Natural killer cell (primary cell): ENCODE measurements at places on chromosomes 6 and 20. TPM values are rescaled to one million over a fixed set of nuclear protein-coding genes. Genes with fewer than 3 reads are reported as not detected.

Gene BMP5
- total RNA-seq = not detected

Gene LINC00237
- total RNA-seq = not detected

Gene OPRM1
- total RNA-seq = not detected

Gene TRDN
- total RNA-seq = not detected

Gene BMP7
- not detected for total RNA-seq

Gene DNAH8
- total RNA-seq = 0.10 TPM

Gene CHRNA4
- not detected for total RNA-seq

Gene OR2H2
- not detected for total RNA-seq

Gene TRIM40
- not detected for total RNA-seq

Gene RAB32
- total RNA-seq = 12.0 TPM

Gene GRIK2
- not detected for total RNA-seq

Gene FOXQ1
- not detected for total RNA-seq

Gene POU5F1
- total RNA-seq = not detected
